ENCODE measurements at places on chromosomes 1 and 21.

- no peak for DNase-seq
Measured at GRCh38 chr1:94063379-94063778, 57.6 kb downstream of the ABCA4 start.

- DNase-seq, result no peak
Measured at GRCh38 chr21:29812947-29813346, 126.8 kb downstream of the GRIK1 start.

- DNase-seq, result no peak
Measured at GRCh38 chr1:87888446-87888845, 559.8 kb downstream of the LMO4 start.

DNA sequence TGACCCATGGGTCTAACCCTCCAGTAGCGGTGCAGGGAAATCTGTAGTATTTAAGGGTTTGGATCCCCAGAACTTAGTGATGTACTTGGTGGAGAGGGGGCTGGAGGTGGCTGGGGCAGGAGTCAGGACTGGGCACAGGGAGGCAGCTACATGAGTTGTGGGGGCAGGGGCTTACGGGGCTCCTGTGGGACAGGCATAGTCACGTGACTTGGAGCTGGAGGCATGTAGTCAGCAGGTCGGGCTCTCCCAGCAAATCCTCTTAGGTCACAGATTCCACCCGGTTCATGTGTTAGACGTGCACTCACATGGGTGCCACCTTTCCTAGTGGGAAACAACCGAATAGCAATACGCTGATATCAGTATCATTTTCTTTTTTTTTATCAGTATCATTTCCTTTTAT lies 112.1 kb downstream of the PCP4 start:
- DNase-seq, result no peak

- no peak for DNase-seq
Measured at GRCh38 chr21:46028573-46029091, 47.1 kb downstream of the COL6A1 start.

GRCh38 chr1:29623501-29623900 lies 387.2 kb downstream of the PTPRU start:
- no peak for DNase-seq

DNA sequence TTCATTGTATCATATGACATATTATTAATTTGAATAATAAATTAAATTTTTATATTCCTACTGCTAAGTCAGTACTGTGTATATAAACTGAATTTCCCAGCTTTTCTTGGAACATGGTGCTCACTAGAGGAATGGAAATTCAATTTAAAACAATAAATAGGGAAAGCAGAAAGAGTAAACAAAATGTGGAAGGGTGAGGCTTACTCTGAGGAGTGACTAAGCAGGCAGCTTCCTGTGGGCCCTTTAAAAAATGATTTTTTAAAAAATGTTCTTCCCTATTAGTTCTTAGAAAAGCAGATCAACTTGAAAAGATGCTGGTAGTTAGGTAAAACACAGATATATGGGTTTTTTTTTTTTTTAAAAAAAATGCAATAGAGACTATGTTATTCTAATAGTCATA lies 49.5 kb upstream of the S1PR1 start:
- DNase-seq, result no peak

DNA sequence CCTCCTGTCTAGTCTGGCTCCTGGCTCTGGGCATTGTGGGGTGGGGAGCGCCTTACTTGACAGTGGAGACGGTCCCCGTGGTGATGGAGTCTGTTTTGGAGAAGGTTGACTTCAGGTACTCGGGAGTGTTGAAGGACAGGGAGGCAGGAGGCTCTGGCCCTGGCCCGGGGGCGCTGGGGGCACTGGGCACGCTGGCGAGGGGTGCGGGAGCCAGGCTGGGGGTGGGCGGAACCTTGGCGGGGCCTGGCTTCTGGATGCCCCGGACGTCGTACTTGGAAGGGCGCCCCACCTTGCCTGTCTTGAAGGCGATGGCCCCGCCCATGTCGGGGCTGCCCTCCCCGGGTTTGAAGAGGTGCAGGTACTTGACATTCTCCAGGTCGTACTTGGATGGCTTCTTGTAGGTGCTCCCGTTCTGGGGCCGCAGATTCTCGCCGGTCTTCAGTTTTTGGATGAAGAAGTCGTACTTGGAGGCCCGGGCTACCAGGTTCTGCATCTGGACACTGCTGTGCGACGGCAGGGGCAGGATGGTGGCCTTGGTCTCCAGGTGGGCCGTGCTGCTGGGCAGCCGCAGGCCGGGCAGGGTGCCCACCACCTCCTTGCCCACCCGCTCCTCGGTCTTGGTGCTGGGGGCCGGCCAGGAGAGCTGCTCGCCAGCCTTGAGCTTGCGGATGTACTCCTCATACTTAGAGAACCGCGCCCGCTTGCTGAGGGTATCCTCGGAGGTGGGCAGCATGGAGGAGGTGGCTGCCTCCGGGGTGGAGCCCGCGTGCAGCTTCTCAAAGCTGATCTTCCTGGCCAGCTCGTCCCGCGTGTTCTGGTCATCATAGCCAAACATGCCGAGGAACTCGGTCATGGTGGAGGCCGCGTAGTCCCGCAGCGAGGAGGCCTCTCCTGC lies 136.6 kb downstream of the CASZ1 start:
- DNase-seq, result no peak

DNA sequence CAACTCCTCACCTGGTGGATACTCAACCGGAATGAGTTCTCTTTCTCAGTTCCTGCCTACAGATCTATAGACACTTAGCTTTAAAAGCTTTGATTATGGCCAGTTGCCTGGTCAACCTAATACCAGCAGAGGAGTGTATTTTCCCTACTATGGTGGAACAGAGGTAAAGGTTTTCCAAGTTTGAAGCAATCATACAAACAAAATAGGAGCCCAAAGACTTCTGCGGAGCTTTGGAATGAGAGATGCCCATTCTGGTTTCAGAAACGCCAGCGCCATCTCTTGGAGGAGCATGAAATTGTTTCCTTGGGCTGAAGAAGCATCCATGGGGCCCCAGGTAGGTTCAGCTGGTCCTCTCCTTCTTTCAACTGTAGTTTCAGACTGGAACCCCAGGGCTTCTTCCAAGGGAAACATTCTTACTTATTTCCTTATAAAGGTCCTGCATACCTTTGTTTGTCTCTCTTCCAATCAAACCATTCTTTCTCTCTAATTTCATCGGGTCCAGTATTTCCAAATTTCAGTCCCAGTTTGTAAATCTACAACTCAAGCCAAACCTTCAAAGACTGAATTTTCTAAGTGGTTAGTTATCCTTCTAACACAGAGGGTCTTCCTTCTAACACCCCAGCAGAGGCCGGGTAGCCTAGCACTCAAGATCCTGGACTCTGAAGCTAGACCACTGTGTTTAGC lies 95.9 kb downstream of the KCNJ15 start:
- peak; percentile 55 for DNase-seq

GRCh38 chr1:110135666-110136065 lies 14.6 kb upstream of the SLC6A17 start:
- DNase-seq, result no peak

- no peak for DNase-seq
Measured at GRCh38 chr1:82091729-82092128, 291.0 kb downstream of the ADGRL2 start.

DNA sequence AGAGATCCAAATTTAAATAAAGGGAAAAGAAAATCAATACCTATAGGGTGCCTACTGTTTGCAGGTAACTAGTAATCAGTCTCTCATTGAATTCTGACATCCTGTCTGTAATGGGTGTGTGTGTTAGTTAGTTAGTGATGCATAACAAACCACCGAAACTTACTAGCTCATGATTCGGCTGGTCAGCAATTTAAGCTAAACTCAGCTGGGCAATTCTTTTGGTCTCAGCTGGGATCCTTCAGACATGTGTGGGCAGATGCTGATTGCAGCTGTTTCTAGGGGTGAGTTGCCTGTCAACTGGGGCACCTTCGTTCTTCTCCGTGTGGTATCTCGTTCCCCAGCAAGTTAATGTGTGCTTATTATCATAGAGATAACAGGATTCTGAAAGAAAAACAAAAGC lies 40.2 kb upstream of the ZNF124 start:
- no peak for DNase-seq

DNA sequence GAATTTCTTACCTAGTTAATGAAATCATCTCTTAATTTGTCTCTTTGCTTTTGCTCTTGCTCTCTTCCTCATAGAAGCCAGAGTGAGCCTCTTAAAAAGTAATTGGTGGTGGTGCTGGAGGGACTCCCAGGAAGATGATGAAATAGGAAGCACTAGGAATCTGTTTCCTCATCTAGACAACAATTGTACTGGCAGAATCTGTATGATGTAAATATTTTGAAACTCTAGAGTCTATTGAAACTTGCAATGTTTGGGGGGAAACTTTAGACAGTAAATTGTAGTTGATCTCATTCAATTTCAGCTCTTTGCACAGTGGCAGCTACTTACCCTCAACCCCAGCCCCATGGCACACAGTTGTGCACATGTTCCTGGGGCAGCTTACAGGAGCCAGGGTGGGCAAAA lies 10.6 kb downstream of the RGSL1 start:
- DNase-seq, result no peak

- DNase-seq, result no peak
Measured at GRCh38 chr21:17468698-17469097, 44.1 kb upstream of the CXADR start.

DNA sequence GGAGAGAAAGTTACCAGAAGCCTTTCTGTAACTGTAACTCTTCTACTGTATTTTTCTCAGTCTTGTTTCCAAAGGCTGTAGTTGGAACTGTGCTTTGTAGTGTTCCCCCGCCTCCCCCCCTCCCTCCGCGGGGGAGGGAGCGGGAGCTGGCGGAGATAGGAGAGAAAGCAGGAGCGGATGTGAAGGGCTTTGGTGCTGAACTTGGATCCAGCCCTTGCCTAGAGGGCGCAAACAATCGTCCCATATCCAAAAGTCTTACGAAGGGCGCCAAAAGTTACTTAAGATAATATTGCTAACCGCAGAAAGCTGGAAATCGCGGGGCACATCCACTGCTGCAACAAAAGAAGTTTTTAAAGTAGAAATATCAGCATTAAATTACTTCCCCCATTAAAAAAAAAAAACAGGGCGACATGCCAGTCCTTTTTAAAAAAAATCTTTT lies 2.4 kb upstream of the NFIA start:
- peak; percentile 80 for DNase-seq

DNA sequence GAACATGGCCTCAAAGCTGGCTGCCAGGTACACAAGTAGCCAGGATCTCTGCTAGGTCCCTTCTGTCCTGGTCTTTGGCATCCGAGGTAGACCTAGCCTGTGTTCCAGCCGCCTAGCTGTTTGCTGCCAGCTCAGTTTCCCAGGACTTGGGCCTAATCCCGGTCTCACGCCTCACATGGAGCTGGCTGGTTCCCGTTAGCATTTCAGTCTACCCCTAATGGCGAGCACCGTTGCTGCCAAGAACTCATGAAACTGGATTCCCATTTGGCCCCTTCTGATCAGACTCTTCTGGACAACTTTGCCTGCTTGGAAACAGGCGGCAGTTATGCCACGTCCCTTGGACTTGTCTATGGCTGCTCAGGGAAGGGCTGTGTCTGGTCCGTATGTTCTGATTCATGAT lies 26.2 kb upstream of the HHAT start:
- DNase-seq, result no peak

DNA sequence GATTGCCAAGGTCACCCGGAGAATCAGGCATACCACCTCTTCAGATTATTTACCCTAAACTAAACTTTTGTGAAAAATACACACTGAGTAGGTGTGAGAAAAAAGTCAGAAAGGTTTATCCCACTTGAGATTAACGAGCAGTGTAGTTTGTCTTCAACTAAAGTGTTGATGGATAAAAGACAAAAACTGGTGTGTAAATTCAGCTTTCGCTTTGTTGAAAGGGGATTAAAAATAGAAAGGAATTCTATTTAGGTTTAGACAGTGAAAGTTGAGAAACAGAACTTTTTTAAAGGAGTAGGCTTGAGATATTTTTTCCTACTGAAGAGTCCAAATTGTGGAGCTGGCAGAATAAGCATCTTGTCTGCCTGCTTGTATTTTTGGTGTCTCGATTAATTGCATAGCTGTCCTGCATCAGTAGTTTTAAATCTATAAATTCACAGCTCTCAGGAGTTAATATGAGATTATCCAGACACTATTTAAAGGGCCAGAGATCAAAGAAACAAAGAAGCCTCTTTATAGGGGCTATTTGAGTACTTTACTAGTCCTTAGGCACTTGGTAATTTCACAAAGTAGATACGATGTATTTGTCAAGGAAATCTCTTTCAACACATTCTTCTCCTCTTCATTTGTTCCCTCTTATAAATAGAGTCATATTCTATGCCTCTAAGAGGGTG lies 46.7 kb upstream of the RABGAP1L start:
- no peak for DNase-seq

- no peak for DNase-seq
Measured at GRCh38 chr1:75727571-75727970, 3.1 kb downstream of the ACADM start.

DNA sequence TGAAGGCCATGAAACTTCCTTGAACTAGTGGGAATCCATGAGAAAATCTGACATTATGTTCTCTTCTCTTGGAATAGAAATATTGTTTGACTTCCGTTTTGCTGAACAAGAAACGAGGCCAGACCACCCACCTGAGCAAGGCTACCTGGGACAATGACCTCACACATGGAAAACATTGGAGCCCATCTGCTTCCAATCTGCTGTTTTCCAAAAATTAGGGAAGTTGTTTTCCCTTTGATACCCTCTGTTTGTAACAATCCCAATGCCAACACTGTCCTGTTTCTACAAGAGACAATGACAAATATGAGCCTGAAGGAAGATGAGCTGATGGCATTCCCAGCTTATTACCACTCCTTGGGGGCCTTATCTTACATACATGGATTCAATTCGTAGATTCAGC lies 29.4 kb downstream of the OR2C3 start:
- DNase-seq, result no peak

DNA sequence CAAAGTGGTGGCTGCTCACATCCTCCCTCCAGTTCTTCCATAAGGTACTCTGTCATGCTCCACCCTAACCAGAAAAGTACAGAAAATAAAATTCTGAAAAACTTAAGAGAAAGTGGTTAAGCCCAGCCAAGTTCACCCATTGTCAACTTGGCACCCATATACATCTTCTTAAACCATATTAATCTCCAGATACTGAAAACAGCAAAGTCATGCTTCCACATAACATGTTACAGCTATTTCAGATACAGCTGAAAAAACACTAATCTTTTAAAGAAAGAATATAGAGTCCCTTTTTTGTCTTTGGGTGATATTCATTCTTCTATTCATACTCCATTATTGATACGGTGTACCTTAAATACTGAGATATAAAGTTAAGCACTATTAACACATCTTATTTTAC lies 577.8 kb downstream of the KCNT2 start:
- no peak for DNase-seq

DNA sequence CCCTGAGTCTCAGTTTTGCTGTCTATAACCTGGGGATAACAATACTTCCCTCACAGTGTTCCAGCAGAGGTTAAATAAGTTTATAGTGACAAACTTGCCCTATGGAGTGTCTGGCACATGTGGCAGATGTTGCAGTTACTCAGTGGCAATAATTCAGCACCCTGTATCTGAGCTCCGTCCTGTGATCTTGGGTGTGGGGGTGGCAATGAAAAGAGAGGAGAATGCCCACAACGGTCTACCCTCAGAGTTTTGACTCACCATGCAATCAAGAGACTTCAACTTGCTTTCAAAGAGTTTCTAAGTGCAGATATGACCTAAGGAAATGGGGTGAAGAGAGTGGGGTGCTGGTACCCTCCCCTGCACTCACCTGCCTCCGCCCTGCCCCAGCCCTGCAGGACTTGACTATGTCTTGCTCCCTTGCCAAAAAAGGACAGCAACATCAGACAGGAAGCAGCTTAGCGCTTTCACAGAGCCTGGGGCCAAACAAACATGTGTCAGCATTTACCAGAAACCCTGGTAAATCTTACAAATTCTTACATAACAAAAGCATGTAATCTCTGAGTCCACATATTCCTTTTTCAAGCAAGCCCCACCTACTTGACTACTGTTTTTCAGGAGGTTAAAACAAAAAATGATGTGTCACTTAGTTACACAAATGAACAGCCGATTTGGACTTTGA lies 185.1 kb upstream of the CAMK1G start:
- DNase-seq, result no peak
